ENCODE measurements at places on chromosomes 4 and X.

DNA sequence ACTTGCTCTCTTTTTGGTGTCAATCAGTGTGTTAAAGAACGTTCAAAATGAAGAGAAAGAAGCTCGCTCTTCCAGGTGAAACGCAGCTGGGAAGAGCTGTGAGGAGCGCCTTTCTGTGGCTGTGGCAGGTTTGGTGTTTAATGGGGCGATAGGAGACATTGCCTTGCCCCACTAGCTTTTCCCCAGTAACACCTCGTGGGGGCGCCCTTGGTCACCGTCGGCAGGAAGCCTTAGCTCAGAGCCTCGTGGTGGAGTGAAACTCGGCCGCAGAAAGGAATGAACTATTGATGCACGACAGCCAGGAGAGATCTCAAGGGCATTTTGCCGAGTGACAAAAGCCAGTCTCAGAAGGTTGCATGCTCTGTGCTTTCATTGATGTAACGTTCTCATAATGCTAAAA is 65.1 kb downstream of the GPR143 start:
- DNase-seq: no peak

GRCh38 chrX:149494844-149495565 is 10.1 kb downstream of the IDS start:
- DNase-seq: no peak

GRCh38 chr4:152968806-152969394 is 32.8 kb downstream of the FHDC1 start:
- DNase-seq: no peak

DNA sequence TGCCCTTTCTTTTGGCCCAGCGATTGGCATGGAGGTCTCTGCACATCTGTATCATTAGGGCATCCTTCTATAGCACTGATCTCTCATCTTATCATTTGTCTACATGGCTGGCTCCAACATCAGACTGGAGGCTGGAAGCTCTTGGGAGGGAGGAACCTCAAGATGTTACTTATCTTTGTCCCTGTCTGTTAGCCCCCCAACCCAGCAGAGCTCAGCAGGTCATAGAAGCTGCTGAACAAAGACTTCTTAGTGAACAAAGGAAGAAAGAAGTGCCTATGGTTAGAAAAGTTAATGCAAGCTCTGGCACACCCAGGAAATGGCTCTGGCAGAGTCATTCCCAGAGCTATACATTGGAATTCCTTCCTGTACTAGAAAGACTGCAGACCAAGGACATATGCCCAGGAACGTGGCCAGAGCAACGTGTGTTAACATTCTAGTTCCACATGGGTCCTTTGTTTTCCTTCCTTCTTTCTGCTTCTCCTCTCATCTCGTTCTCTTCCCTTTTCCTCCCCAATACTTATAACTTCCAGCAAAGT is 74.0 kb downstream of the SEL1L3 start:
- DNase-seq: no peak

- DNase-seq: no peak
These were observed 28.3 kb downstream of the NBDY start for GRCh38 chrX:56757327-56757726.

DNA sequence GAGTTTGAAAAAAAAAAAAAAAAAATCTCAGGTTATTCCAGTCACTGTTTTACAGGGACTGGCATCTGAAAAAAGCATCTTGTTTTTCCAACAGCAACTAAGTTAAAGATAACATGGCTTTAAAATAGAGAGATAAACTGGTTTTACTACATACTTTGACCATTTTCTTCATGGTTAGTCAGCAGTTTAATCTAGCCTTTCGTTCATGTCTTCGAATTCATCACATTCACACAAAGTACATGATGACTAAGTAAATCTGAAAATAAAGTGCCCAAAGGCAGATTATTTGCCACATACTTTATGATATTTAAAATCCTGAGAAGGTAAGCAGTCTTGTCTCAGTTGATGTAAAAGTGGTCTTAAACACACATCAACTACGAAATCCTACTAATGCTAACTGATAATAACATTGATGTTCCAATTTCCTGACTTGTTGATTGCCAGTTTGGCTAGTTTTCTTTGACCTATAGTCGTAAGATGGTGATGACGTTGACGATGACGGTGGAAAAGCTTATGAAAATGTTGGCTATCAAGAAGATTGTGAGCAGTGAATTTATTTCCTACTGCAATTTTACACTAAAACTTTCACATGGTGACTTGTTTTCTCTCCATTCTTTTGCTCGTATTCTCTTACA is 540.5 kb upstream of the BOD1L1 start:
- DNase-seq: no peak

- no peak for DNase-seq
These were observed 78.7 kb downstream of the VCX3A start for GRCh38 chrX:6456196-6456595.

GRCh38 chr4:118352843-118353533 is at the start of gene PRSS12:
TSS of gene PRSS12 (minus strand) at chr4:118353003. CDS start at chr4:118352720, 283 bp downstream.
- peak; percentile 44 for DNase-seq

- no peak for DNase-seq
These were observed 21.5 kb downstream of the SORCS2 start for GRCh38 chr4:7213807-7214206.

DNA sequence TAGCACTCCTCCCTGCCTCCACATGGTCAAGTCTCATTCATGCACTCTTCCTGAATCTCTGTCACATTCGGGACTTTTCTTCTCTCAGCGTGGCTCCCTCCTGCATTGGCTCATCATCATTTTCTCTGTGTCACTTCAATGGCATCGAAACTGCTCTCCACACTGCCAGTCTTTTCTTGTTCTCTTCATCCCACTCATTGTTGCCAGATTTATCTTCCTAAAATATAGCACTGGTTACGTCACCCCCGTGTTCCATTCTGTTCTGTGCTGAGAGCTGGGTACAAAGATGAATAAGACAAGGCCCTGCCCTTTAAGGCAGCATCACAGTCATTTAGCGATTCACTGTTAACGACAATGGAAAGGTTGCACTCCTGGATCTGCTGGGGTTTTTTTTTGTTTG is 174.4 kb upstream of the TBC1D9 start:
- no peak for DNase-seq

DNA sequence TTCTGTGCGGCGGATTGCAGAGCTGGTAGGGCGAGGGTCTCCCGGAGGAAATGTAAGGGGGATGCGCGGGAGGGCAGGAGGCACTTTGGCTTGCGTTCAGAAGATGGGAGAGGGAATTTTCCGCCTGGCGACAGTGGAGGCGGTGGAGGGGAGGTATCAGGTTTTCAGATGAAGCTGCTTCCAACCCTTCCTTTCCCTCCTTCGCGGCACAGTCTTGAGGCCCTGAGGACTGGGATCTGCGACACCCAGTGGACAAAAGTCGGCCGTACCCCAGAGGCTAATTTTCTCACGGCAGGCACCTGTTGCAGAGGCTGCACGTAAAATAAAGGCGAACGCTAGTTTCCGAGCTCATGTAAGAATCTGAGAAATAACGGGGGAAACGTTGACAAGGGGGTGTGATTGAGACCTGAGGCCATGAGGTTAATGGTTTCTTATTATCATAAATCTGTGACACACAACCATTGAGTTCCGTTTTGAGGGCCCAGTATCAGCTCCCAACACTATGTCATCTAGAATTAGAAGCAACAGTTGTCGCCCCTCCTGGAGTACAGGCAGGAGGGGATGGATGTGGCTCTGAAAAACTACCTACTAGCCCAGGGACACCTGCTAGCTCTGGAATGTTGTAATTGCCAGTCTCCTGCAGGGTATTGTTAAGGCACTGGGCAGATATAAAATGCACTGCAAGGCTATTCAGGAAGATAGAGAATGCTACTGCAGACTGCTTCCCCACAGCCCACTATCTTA is 1.1 kb downstream of the ZCCHC18 start:
- DNase-seq: peak; percentile 22

DNA sequence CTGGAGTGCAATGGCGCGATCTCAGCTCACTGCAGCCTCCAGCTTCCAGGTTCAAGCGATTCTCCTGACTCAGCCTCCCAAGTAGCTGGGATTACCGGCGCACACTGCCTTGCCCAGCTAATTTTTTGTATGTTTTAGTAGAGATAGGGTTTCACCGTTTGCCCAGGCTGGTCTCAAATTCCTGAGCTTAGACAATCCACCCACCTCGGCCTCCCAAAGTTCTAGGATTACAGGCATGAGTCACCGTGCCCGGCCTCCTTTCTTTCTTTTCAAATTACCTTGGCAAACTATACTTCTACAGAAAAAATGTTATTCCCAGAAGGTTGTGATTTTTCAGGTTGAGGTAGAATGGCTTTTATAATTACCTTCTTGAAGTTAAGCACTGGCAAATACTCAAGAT is 321.9 kb upstream of the PRPS2 start:
- DNase-seq: no peak

- DNase-seq: no peak
These were observed 63.6 kb upstream of the UGT2B15 start for GRCh38 chr4:68734095-68734494.

GRCh38 chrX:44945736-44946135 is 72.7 kb downstream of the KDM6A start:
- DNase-seq: no peak
